ENCODE measurements at places on chromosomes 13 and 19. TPM values are rescaled to one million over a fixed set of nuclear protein-coding genes. Genes with fewer than 3 reads are reported as not detected.

Gene CADM4
- polyA plus RNA-seq: 17.4 TPM

- no peak for DNase-seq
Measured at GRCh38 chr13:76853481-76853880, 32.7 kb downstream of the KCTD12 start.

Gene KIR2DL1
- polyA plus RNA-seq: not detected

DNA sequence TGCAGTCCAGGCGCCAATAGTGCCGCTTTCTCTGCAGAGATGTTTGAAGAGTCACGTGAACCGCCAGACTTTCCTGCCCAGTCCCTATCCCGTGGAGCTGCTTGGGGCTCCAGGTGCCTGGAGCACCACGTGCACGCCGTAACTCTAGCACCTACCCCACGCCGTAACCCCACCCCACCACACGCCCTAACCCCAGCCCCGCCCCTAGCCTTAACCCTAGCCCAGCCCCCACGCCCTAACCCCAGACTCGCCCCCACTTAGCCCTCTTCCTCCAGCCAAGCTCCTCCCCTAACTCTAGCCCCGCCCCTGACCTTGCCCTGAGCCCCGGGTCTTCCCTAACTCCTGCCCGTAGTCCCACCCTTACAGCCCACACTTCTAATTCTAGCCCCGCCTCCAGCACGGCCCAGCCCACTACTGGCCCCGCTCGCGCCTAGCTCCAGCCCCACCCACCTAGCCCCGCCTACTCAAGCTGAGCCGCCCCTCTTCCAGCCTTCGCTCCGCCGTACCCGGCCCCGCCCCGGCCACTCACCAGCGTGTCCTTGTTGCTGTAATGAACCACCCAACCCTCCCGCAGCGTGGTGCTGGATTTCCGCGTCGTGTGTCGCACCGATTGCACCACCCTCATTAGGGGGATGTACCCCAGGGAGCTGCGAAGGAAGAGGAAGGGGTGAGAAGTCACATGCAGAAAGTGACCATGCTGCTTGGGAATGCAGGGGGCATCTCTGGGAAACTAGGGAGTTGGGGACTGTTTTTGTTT, 19.5 kb downstream of the PRKD2 start:
- DNase-seq: peak; percentile 59

GRCh38 chr13:42041684-42042035, 6.8 kb upstream of the DGKH start:
- DNase-seq: peak; percentile 50

- no peak for DNase-seq
Measured at GRCh38 chr19:35869327-35870123, 1.2 kb downstream of the APLP1 start.

- no peak for DNase-seq
Measured at GRCh38 chr19:18756896-18757295, 34.2 kb downstream of the COMP start.

Gene TRPC4
- polyA plus RNA-seq: 1.2 TPM

DNA sequence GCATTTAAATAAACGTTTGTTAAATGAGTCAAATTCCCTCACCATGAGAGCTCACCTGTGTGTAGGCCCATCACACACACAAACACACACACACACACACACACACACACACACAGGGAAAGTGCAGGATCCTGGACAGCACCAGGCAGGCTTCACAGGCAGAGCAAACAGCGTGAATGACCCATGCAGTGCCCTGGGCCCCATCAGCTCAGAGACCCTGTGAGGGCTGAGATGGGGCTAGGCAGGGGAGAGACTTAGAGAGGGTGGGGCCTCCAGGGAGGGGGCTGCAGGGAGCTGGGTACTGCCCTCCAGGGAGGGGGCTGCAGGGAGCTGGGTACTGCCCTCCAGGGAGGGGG, 8.5 kb upstream of the CEACAM5 start:
- DNase-seq: no peak

Gene MBD3L2
- not detected for polyA plus RNA-seq

Gene CBARP
- polyA plus RNA-seq: 1.8 TPM

Gene GPR183
- polyA plus RNA-seq: 2.7 TPM

DNA sequence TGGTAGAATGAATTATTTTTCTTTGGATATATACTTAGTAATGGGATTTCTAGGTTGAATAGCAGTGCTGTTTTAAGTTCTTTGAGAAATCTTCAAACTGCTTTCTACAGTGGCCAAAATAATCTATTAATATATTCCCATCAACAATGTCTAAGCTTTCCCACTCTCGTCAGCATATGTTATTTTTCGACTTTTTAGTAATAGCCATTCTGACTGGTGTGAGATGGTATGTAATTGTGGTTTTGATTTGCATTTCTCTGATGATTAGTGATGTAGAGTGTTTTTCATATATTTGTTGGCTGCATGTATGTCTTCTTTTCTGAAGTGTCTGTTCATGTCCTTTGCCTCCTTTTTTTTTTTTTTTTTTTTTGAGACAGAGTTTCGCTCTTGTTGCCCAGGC, 90.2 kb upstream of the CSNK1A1L start:
- no peak for DNase-seq

GRCh38 chr13:28819735-28820098, 422 bp upstream of the MTUS2 start:
- DNase-seq: peak; percentile 38

DNA sequence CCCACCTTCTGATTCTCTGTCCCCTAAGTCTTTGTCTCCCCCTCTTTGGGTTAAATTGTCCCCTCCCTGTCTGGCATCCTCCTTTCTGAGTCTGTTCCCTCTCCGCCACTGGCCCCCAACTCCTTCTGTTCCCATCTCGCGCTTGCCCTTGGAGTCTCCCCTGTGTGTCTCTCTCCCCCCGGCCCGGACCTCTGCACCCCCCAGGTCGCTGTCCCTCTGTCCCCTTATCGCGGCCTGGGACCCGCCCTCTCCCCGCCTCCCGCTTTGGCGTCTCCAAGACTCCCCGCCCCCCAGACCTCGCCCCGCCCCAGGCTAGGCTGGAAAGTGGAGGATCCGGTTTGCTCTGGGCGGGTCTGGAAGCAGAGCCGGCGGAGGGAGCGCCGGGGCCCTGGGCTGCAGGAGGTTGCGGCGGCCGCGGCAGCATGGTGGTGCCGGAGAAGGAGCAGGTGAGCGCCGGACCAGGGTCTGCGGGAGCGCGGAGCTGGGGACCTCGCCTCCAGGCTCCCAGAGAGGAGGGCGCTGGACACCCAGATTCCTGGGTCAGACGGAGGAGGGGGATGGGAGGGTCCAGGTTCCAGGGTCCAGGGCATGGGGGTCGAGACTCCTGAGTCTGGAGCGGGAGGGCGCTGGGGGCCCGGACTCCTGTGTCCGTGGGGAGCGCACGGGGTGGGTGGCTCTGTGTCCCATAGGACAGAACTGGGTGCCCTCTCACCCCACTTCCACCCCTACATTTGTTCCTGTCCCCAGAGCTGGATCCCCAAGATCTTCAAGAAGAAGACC, at the start of gene TRPM4:
TRPM4 (plus strand) TSS at position 348 of the 780 bp plus-strand sequence; CDS start at position 423, 75 bp downstream.
- peak; percentile 88 for DNase-seq

GRCh38 chr13:46387064-46387851, at the start of gene RUBCNL:
Gene RUBCNL, minus strand, starts transcription at chr13:46387252. Its CDS starts 14,777 bp downstream, at chr13:46372475.
- no peak for DNase-seq

Gene IGFLR1
- polyA plus RNA-seq: 3.3 TPM

Gene CNFN
- not detected for polyA plus RNA-seq

Gene COX7A1
- polyA plus RNA-seq: 128 TPM

DNA sequence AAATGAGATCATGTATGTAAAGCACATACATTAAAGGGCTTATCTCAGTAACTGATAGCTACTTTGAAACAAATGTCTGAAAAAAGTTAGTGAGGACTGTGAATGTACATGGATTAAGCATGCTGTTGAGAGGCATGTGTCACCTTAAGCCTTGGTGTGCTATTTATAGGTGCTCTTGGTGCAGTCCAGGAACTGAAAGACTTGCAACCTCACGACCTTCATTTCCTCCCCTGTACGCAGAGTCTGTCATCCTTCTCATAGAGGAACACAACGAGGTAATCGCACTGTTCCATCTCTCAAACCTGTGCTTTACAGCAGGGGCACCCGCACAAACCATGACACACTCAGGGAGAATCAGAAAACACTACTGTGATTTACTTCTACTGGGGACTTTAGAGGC, 65.6 kb downstream of the UFM1 start:
- no peak for DNase-seq

Gene ZNF441
- 7.6 TPM for polyA plus RNA-seq

Gene CERS4
- 12.4 TPM for polyA plus RNA-seq

Gene ZSCAN5B
- polyA plus RNA-seq: not detected

- no peak for DNase-seq
Measured at GRCh38 chr13:45209229-45209628, 8.4 kb upstream of the KCTD4 start.

DNA sequence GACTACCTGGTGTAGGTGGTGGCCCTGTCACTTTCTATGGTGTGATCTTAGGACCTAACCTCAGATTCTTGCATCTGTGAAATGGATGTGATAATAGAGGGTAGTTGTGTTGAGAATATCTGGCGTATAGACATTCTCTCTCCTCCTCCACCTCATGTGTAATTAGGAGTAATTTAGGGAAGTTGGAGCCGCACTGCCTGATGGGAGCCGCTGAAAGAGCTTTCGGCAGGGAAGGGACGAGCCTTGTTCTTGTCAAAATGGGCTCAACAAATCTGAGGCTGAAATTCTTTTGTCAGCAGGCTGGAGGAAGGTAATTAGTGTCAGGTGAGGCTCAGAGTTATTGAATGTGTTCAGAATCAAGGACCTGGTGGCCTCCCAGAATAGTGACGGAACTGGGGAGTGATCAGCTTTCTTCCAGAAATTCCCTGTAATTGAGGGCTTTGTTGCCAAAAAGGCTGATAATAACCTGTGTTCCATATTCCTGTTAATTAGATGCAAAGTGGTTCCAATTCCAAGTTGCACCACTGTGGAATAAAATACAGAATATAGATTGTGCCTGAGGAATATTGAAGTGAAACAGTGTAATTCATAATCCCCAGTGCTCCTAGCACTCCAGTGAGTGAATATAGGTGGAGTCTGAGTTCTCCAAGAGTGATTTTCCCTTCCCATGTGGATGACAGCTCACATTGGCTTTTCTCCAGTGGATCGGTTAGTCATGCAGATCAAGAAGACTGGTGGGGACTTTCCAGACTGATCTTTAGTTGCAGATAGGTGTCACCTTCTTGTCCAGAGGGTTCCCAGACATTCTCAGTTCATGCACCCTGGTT, 47.5 kb downstream of the SPATA13 start:
- DNase-seq: no peak

DNA sequence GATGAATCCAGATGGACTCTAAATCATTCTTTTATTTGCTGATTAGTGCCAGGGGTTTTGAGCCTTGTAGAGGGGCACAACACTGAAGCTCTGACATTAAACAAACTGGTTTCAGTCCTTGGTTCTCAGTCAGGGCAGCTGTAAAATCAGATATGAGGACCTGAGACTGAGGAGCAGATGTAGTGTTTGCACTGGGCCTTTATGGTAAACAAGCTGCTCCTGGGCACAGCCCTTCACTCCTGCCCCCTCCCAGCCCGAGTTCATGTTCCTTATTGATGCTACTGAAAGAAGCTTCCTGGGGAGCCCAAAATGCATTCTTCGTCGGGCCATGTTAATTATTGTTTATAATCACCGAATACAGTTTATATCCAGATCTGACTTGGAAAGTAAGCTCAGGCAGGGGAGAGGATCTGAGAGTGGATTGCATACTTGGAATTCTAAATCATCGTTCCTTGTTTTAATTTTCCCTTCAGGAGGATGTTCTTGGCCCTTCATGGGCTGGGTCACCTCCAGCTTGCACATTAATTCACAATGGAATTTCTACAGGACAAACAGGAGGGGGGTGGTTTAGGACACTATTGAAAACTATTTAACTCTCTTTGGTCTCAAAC, 213.5 kb downstream of the FGF9 start:
- peak; percentile 24 for DNase-seq

Gene CCDC8
- 47.3 TPM for polyA plus RNA-seq

Gene PROZ
- 0.12 TPM for polyA plus RNA-seq

- DNase-seq: no peak
Measured at GRCh38 chr19:3014135-3014534, 14.9 kb downstream of the TLE2 start.

Gene ZNF577
- 15.7 TPM for polyA plus RNA-seq

Gene CYP4F8
- polyA plus RNA-seq: not detected

DNA sequence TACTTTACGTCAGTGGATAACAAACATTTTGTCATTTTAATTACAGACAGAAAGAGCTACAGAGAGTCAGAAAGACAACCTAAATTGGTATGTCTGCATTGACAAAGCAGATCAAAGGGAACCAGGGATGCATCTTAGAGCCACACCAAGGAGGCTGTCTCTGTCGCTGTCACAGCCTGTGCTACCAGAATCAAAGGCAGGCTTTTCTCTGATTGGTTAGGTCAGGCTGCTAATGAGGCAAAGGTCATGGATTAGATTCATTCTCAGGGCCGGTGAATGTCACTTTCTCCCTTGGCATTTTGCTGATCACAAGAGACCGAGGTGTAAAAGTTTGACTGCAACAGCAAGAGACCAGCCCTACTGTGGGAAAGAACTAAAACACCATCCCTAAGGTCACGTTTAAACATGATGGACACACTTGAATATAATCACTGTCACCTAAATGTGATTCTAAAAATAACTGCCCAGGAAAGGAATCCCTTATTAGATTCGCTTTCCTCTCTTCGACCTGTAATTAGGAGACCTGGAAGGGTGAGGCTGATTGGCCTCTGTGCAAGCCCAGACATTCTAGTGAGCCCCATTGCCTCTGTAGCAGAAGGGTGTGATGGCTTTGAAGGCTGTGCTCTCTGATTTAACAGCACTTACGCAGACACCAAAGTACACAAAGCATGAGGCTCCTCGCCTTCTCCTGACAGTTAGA, 314.4 kb upstream of the NBEA start:
- DNase-seq: no peak

DNA sequence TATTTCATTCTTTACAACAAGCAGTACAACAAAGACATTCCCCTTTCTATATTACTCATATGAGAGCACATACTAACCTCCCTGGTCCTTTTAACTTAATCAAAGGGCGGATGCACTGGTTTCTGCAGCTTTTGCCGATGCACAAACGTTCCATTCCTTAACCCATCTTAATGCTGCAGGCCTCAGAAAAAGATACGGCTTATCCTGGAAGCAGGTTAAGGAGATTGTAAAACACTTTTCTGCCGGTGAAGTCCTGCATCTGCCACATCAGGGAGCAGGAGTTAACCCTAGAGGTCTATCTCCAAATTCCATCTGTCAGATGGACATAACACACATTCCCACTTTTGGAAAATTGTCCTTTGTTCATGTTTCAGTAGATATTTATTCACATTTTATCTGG, 11.5 kb upstream of the ZNF814 start:
- no peak for DNase-seq

Gene ZNF229
- polyA plus RNA-seq: 8.6 TPM

- DNase-seq: no peak
Measured at GRCh38 chr13:112545856-112546255, 42.1 kb downstream of the TUBGCP3 start.

- no peak for DNase-seq
Measured at GRCh38 chr19:29956855-29957254, 14.8 kb downstream of the URI1 start.

- no peak for DNase-seq
Measured at GRCh38 chr19:1668486-1669270, 16.3 kb upstream of the TCF3 start.

GRCh38 chr19:27794494-27795042, 1418.4 kb downstream of the UQCRFS1 start:
- peak; percentile 17 for DNase-seq

DNA sequence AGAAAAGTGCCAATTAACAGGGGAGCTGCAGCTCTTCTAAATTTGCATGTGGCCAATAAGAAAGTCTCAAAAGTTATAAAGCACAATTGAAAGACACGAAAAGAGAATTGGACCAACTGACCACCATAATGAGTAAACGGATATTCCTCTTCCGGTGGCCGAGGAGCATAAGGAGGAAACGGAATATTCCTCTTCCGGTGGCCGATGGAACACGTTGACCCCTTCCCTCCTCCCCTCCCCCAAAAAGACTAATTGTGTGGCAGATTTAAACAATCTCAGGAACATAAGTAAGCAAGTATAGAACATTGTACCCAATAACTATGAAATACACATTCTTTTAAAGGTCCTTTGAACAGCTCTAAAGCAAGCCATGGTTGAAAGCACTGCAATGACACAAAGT, 41.2 kb upstream of the TUBGCP3 start:
- DNase-seq: no peak

Data from muscle of arm (tissue), 14 donors.